Activated T-cell treated with anti-CD3 and anti-CD28 coated beads for 1 hour (primary cell): ENCODE measurements at places on chromosomes 7 and 10.
A peak's percentile ranks its signal among the peaks of the same experiment; 100 is the strongest.

DNA sequence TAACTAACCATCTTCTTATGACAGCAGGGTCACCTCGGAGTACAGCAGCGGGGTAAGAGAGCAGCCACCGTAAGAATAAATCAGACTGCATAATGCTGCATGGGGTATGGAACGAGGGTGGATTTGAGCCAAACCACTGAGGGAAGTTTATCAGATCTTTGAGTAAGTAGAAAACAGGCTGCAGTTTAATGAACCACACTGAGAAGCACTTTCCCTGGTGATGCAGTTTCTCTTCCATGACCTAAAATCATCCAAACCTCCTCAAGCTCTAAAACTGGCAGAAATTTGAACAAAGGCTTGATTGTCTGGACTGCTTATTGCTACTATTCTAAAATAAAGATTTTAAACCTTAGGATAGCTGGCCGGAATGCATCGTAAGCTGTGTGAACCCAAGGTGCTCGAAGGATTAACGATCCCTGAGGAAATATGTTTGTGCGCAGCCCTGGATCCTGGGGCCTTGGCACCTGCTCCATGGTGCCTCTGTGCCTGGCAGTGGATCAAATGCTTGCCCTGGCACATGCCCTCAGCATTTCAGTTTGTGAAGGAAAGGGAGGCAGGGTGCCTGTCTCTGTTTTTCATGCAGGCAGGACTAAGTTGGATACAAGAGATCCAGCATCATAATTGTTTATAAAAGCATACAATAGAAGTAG is 322.7 kb downstream of the LHFPL3 start:
- no peak for DNase-seq

DNA sequence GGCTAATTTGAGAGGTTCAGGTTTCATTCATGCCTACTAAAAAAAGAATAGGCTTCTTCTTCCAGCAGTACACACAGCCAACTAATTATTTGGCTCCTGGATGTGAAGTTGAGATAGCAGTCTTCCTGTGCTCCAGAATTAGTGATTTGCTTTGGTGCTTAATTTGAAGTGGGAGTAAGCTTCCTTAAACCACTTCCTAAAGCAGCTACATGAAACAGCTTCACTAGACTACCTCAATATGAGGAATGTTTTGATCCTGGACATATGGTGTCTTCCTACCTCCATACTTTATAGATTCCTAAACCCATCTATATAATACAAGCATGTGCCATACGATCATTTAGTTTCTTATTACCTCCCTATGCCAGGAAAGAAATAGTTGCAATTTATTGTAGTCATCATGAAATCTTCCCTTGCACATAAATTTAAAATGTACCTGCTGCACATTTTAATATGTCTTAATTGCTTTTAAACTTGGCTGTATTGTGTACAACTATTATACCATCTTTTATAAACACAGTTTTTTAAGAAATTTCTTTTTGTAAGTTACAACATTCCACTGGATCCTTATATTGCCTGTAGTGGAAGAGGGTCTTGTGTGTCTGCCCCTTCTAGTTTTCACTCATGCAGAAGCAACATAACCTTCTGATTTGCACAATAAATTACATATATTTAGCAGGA is 8.6 kb downstream of the VIM start:
- DNase-seq, result no peak

DNA sequence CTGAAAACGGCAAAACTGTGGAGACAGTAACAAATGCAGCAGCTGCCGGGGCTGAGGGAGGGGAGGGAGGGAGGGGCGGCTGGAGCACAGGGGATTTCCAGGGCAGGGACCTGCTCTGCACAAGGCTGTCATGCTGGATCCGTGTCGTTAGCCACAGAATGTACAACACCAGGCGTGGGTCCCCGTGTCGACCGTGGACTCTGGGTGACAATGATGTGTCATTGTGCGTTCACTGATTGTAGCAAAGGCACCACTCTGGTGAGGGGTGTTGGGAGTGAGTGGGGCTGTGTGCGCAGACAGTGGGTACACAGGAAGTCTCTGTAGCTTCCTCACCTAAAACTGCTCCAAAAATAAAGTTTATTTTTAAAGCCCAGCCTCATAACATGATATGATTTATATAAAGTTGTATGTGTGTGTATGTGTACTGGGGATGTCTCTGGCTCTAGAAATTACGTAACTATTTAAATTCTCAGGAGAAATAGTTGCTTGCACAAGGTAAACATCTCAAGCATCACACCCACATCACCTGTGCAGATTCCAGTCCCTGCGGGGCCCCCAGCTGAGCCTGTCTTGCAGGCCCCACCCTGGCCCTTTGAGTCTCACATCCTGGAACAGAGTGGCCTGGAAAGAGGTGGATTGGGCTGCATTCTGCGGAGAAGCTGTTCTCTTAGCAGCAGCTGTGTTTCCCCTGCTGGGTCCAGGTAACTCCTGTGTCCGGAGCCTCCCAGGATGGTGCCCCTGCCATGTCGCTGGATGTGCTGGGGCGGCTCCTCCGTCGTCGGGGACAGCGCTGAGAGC is 135.7 kb downstream of the DYNC2I1 start:
- no peak for DNase-seq

- no peak for DNase-seq
Observed at GRCh38 chr7:158950914-158951635, 94.7 kb downstream of the DYNC2I1 start.

GRCh38 chr10:60817398-60817805 is 39.1 kb downstream of the CDK1 start:
- DNase-seq, result no peak

- no peak for DNase-seq
Observed at GRCh38 chr10:132109341-132110110, 43.8 kb downstream of the JAKMIP3 start.

DNA sequence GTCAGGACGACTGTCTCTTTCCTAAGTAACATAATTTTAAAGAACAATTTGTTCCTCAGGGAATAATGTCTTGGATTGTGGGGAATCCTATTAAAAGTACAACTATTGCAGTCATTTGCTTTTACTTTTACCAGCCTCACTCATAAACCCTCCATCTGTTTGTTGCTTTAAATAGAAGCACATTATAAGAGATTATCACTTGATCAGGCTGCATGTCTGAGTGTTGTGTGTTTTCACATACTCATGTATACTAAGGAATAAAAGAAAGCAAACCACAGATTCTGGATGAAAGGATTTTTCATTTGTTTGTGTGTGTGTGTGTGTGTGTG is 1077.8 kb downstream of the KCNMA1 start:
- no peak for DNase-seq

- peak; percentile 29 for DNase-seq
Observed at GRCh38 chr7:149126662-149127266, 640 bp upstream of the ZNF425 start.

GRCh38 chr7:158911734-158912133 is 55.4 kb downstream of the DYNC2I1 start:
- DNase-seq, result no peak
